Muscle of arm (tissue), 14 donors: ENCODE measurements at places on chromosomes 3 and 15. TPM values are rescaled to one million over a fixed set of nuclear protein-coding genes. Genes with fewer than 3 reads are reported as not detected.

The WDR48 gene
- 59.7 TPM for polyA plus RNA-seq

The PTH1R gene
- 38.4 TPM for polyA plus RNA-seq

The PTX3 gene
- 15.4 TPM for polyA plus RNA-seq

DNA sequence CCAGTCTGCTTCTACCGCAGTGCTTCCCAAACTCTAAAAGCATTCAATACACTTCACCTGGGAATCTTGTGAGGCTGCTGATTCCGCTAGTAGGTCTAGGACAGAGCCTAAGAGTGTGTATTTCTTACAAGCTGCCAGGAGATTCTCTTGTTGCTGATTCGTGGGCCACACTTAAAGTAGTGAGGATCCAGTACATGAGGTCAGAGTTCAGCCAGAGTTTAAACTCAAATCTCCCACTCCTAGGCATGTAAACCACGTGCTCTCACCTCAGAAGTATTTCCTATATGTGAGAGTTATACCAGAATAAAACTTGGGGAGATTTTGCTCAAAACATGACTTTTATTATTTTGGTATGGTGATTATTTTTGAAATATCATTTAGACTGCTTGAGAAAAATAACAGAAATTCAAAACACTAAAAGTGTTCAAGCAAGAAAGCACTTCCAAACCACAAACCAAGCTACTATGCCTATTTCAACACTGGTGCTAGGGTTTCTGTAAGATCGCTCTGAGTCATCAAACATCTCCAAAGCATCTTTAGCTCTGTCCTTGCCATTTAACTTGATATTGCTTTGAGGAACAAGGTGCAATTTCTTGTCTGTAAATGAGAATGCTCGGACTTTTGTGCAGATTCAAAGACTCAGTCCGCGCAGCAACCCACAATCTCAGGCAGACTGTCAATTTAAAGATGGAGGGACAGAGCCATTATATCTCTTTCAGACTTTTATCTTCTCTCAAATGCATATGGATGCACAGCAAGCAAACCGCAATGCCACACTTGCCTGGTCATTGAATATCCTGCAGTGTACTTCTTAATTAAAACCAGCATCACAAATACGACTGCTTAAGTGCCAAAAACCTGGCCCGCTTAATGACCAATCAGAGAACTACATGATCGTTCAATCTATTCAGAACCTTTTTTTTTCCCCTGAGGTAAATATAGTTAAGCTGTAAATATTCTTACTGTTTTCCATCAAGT lies 59.8 kb downstream of the AGTR1 start:
- DNase-seq: no peak

DNA sequence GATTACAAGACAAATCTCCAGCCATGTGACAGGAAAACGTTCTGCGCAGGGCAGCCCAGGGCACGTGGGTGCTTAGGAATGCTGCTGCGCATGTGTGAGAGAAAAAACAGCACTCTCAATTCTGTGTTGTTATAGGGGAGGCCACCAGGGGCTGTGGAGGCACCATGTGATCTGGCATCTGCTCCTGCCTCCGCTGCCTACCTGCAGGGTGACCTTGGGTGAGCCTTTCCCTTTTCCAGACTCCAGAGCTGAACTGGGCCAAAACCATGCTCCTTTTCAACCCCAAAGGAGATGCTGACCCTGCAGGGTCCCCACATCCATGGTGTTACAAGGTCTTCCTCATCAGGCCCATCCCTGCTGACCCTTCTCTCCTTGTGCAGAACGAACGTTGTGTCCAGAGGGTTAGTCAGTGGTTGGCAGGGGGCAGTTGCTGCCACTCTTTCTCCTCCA lies 81.5 kb upstream of the RASGRF1 start:
- DNase-seq: no peak

DNA sequence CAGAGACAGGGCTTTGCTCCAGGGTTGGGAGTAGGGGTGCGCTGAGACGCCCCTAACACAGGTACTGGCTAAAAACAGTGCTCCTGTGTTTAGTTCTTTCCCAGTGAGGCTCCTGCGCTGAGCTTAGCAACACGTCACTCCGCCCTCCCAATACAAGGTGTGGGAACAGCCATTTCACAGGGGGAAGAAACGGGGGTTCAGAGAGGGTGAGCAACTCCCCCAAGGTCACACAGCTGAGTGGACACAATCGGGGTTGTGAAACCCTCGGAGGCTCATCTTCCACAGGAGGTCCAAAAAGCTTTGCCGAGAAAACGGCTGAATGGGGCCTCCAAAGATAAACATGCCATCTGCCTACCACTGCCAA lies 628 bp downstream of the PRRT3 start:
- DNase-seq: no peak

DNA sequence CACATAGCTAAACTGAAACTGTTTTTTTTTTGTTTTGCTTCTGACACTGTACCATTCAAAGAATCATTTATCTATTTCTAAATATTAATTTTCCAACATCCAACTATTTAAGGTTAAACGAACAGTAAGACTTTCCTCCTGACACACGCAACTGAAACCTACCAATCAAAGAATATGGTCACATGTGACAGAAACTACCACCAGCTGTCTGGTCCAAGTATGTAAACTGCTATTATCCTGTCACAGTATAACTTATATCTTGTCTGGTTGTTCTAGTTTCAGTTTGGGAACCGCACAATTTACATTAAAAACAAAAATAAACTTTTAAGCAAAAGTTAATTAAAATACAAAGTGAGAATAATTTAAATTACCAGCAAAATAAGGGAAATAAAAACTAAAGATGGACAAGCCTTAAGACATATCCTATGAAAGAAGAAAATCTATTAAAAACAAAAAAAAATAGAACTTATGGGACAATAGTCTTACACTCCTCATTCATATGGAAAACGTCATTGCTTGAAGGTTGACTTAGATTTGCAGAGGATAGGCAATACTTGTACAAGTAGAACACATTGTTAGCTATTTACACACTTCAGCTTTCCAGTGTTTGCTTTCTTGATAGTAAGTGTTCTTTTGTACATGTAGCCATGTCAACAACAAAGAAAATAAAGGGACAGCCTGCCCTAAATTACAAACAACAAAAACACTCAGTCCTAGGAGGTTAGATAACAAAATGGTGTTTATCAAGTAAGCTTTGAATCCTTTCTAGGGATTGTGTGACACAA lies 26.8 kb upstream of the CHRM5 start:
- DNase-seq: no peak

- DNase-seq: no peak
Measured at GRCh38 chr3:153614140-153614539, 452.1 kb downstream of the RAP2B start.

- no peak for DNase-seq
Measured at GRCh38 chr3:137026701-137027100, 68.9 kb downstream of the IL20RB start.

GRCh38 chr15:61195116-61196002 lies 33.7 kb downstream of the RORA start:
- DNase-seq: peak; percentile 7

DNA sequence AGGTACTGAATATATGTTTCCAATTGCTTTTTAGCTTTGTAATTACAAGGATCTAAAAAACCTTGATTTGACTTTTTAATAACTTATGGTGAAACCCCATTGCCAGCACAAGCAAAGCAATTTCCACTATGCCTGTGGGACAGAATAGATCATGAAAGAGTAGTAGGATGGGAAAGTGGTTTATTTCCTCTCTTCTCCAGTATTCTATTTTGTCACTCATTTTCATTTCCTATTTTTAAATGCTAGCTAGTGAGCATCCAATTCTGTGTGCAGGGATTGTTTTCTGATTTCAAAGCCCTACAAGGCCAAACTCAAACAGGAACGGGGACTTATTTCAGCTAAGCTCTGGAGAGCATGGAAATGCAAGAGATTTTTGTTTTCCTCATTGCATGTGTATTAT lies 132.0 kb upstream of the TGFBR2 start:
- no peak for DNase-seq

GRCh38 chr15:48570822-48571221 lies 74.7 kb downstream of the FBN1 start:
- no peak for DNase-seq

DNA sequence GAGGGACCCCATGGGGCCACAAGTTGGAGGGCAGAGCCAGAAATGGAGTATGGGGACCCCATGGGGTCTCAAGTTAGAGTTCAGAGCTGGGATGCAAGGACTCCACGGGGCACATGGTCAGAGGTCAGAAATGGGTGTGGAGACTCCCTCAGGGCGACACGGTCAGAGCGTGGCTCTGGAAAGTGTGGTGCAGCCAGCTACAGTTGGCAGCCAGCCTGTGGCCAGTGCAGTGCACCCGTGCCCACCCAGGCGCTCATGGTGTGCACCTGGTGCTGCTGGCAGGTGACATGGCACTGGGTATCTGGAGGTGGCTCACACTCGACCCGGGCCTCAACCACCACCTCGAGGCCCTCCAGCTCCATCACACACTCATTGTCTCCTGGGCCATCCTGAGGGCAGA lies 11.2 kb downstream of the PLXNB1 start:
- DNase-seq: no peak

DNA sequence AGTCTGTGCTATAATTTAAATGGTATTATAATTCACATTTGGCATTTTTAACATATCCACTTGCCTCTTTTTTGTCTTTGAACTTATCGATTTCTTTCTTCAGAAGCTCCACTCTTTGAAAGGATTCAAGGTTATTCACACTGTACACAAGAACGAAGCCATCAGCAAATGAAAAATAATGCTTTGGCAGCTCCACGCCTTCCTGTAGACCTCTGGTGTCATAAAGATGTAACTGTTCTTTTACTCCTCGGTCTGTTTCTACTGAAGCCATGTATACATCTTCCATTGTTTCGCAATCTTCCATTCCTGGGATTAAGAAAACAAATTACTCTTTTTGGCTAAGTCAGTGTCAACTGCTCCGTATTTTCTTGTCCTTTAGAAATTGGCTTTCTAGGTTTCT lies 16.0 kb downstream of the NKIRAS1 start:
- no peak for DNase-seq
